ENCODE measurements at places on chromosomes 6 and 20.

- peak; percentile 41 for DNase-seq
Measured at GRCh38 chr20:9609887-9610502, 95.6 kb downstream of the LAMP5 start.

DNA sequence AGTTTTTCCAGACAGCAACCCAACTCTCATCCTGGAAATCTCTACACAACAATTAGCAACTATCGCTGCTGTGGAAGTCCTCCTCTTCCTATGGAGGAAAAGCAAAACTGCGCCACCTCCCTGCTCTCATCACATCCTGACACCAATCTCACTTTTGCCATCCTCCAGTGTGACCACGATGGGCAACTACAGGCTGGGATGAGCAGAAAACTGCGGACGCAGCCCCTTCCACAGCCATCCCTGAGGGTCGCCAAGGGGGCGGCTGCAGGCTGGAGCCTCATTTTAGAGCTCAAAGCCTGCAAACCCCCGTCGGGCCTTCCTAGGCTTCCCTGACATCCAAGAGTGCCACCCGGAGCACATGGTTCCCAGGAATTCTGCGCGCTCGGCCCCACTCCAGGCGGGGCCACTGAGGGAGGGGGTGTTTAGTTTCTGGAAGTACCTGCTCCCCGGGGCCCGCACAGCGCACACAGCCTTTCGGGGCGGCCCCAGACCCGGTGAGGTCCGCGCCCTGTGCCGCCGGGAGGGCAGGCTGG, 1.2 kb downstream of the TCFL5 start:
- DNase-seq: no peak

- DNase-seq: no peak
Measured at GRCh38 chr6:36177166-36177565, 19.4 kb upstream of the BRPF3 start.

DNA sequence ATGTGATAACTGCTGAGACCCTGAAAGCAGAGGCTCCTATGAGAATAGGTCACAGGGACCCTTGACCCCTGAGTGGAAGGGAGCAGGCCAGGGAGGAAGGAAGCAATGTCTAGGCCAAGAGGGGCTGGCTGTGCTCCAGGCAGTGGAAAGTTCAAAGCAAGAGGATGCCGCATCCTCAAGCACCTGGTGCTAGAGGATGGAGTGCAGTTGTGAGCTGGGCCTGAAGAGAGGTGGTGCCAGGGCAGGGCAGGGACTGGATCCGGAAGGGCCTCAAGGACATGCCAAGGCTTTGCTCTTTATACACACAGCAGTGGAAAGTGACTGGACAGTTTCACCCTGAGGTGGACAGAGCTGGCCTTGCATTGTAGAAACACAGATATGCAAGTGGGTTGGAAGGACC, 97.0 kb downstream of the SLC22A3 start:
- DNase-seq: no peak

DNA sequence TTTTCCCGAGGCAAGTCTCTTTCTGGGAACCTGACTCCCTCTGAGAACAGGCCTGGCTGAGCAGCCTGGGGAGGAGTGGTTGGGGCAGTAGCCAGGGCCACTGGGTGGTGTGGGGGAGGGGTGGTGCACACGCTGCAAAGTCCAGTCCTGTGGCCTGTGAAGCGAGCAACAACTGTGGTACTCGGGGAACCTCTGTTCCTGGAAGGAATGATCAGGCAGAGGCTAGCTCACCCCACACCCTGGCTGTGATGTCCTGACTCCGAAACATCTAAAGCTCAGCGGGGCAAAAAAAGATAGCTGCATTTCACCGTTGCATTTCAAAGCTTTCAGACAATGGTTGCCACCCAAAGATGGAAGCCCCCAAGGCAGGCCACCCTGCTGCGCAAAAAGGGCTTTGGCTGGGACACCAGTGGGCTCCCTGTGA, 25.5 kb downstream of the PCK1 start:
- DNase-seq: no peak

DNA sequence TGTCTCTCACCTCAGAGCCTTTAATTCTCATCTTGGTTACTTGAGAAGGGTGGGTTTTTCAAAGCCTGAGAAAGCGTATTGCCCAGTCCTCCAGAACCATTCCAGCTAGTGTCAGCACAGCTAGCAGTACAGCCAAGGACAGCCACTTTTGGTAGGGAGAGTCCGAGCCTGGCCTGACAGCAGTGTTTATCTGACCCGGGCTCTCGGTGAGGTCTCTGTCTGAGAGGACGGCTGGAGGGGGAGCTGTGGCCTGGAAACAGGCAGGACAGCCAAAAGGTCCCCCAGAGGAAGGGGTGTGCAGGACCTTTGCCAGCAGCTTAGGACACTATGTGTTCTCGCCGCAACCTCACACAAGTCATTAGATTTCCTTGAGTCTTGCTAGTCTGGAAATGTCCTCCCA, 38.8 kb downstream of the LYRM2 start:
- DNase-seq: no peak

DNA sequence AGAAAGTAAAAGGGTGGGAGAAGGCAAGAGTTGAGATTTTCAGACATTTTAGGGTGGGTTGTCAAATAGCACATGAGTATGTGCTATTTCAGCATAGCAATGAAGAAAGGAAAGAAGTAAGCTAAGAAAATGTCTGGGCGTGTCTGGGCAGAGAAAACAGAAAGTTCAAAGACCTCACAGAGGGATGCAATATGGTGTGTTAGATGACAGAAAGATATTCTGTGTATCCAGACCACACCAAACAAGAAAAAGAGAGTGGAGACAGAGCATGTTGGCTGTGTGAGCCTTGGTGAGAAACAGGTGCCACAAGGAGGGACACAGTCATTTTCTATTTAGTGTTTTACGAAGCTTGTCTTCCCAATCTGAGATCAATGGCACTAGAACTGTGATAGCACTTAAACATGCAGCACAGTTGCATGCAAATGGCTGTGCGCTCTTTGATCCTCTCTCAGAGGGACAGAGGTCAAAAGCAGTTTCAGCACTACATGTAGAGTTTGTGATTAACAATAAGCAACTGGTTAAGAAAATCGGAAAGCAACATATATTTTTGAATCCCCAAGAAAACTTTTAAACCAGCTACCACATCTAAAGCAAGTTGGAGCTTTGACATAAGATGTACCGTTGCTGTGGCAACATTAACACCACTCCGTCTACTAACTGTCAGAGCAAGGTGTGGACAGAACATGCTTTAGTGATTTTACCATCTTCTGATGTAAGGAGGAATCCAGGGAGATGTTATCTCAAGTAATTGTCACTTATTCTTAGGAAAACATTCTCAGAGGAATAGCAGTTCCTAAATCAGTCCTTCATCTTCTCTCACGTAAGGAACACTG, 515.5 kb upstream of the NOX3 start:
- no peak for DNase-seq

DNA sequence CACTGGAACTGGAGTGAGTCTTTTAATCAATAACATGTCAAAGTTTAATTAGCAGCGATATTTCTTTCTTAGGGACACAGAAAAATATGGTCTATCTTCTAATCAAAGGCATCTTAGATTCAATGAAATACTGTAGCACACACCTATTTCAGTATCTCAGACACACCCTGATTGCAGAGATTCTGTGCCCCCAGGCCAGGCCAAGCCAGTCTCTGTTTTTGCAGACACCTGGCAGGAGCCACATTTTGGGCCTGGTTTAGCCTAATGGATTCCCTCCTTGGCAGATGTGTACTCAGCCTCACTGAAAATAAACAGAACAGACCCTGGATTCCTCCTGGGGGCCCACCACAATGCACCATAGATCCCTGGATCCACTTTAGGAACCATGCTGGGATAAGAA, 74.8 kb downstream of the LRFN2 start:
- no peak for DNase-seq

DNA sequence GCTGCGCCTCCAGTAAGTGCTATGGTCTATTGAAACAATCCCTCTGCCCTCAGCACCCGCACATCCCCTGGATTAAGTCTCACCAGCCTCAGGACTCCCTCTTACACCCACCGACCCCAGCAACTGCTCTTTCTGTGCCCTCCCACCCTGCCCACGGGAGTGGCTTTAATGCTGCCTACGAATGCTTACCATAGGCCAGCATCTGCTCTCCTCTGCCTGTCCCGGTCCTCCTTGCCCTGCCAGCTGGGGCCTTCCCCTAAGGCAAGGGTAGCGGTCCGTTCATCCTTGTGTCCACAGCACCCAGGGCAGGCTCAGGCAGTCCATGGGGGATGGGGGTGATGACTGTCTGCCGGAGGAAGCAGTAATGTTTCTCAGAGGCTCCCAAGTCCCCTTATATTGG, 4.1 kb downstream of the EBF4 start:
- DNase-seq: no peak

DNA sequence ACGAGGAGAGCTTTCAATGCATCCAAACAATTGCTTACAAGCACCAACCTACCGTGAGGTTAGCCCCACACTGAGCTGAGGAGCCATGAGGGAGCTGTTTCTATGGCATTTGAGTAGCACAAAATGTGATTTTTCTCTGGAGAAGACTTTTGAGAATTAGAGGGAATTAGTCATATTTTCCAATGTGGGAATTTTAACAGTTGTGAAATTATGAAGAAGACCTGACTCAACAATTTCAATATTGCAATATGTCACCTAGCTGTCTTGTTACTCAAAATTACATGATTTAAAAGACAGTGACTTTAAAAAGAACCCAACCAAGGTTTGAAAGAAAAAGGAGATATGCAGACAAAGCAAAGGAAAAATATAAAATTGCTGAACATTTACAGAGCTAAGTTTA, 62.6 kb upstream of the LY86 start:
- no peak for DNase-seq

GRCh38 chr6:115583290-115583689, 477.4 kb downstream of the FRK start:
- DNase-seq: no peak

GRCh38 chr20:61964675-61965605, 100.7 kb downstream of the TAF4 start:
- DNase-seq: no peak

DNA sequence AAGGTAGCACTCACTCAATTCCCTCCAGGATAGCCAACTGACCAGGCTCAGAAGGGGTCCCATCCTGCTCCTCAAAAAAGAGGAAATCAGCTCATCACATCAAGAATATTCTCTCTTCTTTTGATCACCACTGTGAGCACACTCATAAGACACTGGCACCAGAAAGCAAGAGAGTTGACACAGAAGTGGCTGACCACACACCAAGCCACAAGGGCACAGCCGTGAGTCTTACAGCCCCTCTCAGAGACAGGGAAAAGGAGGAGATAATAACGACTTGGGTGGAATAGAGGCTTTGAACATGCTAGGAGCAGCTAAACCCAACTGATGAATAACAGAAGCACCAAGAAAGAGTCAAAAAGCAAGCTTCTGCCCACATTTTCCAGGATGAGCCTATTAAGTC, 249.1 kb upstream of the PREP start:
- DNase-seq: no peak

- no peak for DNase-seq
Measured at GRCh38 chr6:23177806-23178205, 608.4 kb downstream of the HDGFL1 start.

GRCh38 chr6:33797626-33798342, 6.0 kb downstream of the MLN start:
- DNase-seq: no peak

GRCh38 chr20:16622501-16622900, 49.3 kb upstream of the KIF16B start:
- no peak for DNase-seq

DNA sequence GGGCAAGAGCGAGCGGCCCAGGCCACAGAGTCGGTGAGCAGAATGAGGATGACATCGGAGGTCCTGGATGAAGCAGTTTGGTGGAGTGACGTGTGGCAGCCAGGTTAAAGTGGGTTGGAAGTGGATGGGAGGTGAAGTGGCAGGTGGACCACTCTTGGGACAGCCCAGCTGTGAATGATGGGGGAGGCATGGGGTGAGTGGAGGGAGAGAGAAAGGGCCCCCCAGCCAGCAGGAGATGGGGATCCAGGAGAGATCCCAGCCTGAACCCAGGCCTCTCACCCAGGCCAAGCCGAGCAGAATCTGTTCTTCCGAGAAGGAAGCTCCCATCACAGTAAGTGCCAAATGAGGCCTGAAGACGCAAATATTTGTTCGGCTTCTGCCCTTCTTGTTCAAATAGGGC, 27.0 kb upstream of the SLC32A1 start:
- no peak for DNase-seq

GRCh38 chr6:42512579-42512978, 51.2 kb upstream of the UBR2 start:
- no peak for DNase-seq

GRCh38 chr6:3835055-3835731, 14.0 kb upstream of the FAM50B start:
- DNase-seq: no peak

DNA sequence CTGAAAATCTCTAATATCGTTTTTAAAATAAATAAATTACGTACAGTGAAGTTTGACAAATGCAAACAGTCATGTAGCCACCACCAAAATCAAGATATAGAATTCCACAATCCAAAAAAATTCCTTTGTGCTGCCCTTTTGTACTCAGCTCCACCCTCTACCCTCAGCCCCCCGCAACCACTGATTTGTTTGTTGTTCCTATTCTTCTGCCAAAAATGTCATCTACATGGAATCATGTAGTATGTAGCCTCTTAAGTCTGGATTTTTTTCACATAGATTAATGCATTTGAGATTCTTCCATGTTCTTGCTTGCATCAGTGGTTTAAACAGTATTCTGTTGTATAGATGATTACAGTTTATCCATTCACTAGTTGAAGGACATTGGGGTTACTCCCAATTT, 8.5 kb upstream of the REPS1 start:
- peak; percentile 17 for DNase-seq

- DNase-seq: no peak
Measured at GRCh38 chr6:98529364-98529763, 305.0 kb upstream of the POU3F2 start.

GRCh38 chr20:39825950-39826349, 863.1 kb downstream of the MAFB start:
- DNase-seq: no peak

DNA sequence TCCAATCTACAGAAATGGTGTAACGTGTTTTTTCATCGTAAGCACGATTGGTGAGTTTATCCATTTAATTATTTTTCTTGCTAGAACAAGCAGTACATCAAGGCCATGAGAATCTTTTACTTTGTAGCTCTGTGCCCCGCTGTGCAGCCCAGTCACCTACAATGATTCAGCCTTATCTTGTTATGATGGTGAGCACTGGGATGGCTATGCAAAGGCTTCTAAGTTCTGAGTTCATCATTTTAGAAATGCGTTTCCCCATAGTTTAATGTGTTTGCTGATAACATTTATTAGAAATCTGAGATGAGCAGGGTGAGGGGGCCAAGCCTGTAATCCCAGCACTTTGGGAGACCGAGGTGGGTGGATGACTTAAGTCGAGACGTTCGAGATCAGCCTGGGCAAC, 111.8 kb upstream of the QKI start:
- no peak for DNase-seq

DNA sequence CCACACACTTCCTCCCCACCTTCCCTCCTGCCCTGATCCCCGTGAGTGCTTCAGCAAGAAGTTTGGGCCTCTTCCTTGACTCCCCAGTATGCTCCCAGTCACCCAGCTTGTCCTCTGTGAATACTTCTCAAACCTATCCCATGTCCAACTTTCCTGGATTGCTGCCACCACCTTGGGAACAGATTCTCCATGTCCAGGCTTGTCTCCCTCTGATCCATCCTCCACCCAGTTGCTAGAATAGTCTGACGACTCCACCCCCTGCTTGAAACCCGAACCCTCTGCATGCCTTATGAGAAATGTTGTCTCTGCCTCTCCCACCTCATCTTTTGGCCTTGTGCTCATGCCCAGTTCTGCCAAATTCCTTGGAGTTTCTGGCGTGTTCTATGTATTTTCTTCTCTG, 108.0 kb downstream of the PPP1R14C start:
- no peak for DNase-seq
